ENCODE measurements at places on chromosomes 7 and 10.

GRCh38 chr7:64515781-64516180, 47.1 kb downstream of the ZNF680 start:
- DNase-seq, result no peak

DNA sequence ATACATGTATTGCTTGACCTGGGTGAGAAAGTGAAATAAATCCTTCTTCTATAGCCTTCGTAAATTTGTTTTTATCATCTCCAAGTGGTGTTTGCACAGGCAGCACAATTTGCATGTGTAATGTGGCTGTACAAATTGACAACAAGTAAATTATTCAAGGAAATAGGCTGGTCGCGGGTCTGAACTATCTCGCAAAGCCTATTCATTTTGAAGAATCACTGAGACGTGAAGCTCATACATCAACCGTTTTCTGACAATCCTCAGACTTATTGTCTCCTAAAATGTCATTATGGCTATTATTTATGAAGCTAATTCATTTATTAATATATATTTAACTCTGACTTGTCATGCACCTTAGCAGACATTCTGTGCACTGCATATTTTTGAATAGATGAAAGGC, 16.2 kb upstream of the FAM204A start:
- DNase-seq, result no peak

GRCh38 chr10:97333351-97333600, 1.3 kb downstream of the FRAT2 start:
- DNase-seq, result peak; percentile 17

DNA sequence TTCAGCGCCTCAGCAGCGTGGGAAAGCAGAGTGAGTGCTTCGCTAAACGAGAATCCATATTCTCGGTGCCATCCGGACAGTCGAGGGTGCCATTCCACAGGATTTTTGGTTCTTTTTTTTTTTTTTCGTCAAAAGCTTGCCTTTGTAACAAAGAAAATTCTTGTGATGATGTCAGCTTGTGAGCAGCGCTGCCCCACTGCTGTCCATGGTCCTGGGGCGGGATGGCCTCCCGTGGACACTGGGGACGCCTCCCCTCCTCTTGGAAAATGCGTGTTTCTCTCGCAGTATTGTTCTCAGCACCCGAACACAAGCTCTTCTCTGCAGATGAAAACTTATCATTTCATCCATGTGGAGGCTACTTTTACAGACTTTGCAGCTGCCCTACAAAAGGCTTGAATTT, 477.4 kb downstream of the TCERG1L start:
- no peak for DNase-seq

GRCh38 chr10:4609251-4609650, 216.8 kb upstream of the AKR1E2 start:
- DNase-seq, result no peak

DNA sequence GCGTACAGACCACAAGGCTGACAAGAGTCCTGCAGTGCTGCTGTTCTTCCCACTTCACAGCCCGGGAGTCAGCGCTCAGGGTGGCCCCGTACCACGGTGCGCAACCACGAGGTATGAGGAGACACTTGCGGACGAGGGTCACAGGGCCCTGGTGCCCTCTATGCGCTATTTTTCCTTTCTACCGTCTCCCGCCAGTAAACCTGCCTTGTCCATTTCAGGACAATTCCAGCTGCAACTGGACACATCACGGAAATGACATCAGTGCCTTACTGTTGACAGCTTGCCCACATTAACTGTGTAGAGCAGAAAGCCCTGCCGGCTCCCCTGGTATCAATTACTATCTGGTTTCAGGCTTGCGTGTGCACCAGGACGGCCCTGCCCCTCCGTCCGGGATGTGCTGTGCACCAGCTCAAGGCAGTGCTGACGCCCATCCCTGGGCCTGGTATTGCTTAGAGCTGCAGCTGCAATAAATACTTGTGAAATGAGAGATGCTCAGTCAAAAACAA, 65.1 kb downstream of the ZRANB1 start:
- no peak for DNase-seq

GRCh38 chr10:91545384-91545783, 87.5 kb downstream of the PPP1R3C start:
- DNase-seq, result no peak

GRCh38 chr7:14305233-14305866, 315.9 kb upstream of the ETV1 start:
- no peak for DNase-seq

GRCh38 chr7:48420206-48420605, 248.9 kb downstream of the ABCA13 start:
- no peak for DNase-seq

- no peak for DNase-seq
Measured at GRCh38 chr7:80665526-80665925, 27.1 kb downstream of the CD36 start.

GRCh38 chr10:57628592-57629284, 639.0 kb downstream of the IPMK start:
- DNase-seq, result no peak

GRCh38 chr7:158820656-158821055, 8.7 kb downstream of the ESYT2 start:
- DNase-seq, result no peak

GRCh38 chr10:22308390-22308789, 7.8 kb upstream of the COMMD3 start:
- DNase-seq, result no peak

DNA sequence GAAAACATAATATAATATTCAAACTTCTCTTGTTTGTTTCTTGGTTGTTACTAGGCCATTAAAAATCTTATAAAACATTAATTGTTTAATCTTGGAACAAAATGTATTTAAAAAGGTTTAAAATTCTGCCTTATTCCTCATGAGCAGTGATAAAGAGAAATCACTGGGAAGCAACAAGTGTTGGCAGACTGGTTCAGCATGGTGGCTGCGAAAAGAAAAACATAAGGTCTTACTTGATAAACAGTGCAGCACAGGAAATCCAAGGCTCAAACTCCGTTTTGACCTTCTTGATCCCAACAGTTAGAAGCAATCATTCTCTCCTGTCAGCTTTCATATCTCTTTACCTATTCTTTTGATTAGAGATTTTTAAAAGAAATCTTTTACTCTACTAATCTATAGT, 530.8 kb downstream of the CNTNAP2 start:
- DNase-seq, result no peak

DNA sequence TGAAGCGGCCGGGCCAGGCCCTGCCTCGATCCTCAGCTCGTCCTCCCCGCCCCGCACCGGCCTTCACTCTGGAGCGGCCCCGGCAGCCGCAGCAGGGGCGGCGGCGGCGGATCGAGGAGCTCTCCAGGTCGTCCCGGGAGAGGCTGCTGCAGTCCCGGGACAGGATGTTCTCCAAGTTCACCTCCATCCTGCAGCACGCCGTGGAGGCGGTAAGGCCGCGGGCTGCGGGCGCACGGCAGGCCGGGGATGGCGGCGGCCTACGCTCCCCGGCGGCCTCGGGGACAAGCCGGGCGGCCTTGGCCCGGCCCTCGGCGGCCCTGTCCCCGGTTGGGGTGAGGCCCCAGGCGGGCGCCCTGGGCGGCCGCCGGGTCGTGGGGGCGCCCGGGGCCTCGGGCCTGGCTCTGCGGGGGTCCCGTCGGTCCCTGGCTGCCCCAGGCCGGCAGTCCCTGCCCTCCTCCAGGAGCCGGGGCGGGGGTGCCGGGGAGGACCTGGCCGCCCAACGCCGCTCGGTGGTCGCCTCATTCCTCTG, 399 bp downstream of the FHIP2A start:
- DNase-seq, result no peak

- no peak for DNase-seq
Measured at GRCh38 chr10:51377932-51378599, 303.8 kb downstream of the PRKG1 start.

DNA sequence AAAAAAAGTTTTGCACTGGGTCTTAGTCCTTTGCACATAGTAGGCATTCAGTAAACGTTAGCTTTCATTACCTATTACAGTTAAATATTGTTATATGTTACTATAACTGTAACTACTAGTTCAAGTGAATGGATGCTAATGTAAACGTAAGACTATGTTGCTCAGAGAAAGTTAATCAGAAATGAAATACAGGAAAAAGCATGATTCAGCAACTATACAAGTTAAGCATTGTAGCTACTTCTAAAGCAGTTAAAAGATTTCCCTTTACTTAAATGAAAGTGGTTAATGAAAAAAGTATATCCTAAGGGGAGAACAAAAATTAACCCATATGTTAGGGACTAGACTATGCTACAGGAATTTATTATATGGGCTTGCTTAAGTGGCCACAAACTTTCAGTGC, 121.2 kb downstream of the SKAP2 start:
- DNase-seq, result no peak

DNA sequence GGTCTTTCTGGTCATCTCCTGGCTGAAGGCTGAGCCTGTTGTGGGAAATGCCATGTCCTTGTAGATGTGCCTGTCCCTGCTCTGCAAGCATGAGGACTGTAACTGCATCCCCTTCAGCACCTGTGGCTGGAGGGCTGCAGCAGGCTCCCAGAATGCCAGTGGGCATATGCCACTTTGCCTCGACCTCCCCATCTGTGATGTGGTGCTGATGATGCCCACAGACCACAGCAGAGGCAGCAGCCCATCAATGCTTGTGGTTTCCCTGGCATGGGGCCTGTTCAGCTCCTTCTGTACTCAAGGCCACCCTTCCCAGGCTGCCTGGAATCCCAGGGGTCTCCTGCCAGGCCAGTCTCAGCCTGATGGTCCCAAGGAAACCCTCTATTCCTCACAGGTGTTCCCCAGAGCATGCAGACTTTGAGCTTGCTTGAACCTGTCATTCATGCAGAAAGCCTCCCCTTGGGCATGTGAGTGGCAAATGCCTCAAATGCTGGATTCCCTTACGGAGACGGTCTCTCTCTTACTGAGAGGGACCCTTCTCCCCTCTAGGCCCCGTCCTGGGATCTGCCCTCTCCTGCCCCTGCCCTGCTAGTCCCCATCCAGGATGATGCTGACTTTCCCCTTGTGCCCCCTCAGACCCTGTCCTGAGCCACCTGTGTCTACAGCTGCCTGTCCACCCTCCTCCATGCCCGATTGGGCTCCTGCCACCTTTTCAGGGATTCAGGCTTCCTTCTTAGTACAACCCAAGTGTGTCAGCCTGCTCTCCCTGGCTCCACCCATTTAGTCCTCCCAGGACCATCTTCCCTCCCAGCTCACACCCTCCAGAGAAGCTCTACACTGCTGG, 50.9 kb upstream of the ANTXRL start:
- DNase-seq, result no peak

- DNase-seq, result no peak
Measured at GRCh38 chr10:103054621-103055020, 136.5 kb downstream of the CNNM2 start.

- no peak for DNase-seq
Measured at GRCh38 chr7:124655990-124656389, 109.6 kb downstream of the GPR37 start.

GRCh38 chr7:44103923-44104859, at the start of gene AEBP1:
TSS of gene AEBP1 (plus strand) at chr7:44104345. CDS start at chr7:44104666, 321 bp downstream.
- DNase-seq, result no peak

DNA sequence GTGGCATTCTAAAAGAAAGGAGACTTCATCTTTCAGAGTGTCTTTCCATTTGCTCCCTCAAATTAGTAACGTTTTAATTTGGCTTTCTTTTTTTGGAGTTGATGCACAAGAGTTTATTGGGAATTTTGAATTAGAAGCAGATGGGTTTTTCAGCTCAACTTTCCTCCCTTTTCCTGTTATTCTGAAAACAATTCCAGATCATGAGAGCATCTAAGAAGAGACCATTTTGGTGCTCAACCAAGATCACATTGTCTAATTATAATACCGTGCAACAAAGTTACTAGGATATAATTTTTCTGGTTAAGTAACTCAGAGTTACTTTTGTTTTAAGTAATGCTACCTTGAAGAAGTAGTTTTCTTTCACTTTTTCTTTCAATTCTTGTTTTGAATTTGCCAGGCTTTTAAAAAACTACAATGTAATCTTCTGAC, 396.6 kb upstream of the KLF6 start:
- no peak for DNase-seq

DNA sequence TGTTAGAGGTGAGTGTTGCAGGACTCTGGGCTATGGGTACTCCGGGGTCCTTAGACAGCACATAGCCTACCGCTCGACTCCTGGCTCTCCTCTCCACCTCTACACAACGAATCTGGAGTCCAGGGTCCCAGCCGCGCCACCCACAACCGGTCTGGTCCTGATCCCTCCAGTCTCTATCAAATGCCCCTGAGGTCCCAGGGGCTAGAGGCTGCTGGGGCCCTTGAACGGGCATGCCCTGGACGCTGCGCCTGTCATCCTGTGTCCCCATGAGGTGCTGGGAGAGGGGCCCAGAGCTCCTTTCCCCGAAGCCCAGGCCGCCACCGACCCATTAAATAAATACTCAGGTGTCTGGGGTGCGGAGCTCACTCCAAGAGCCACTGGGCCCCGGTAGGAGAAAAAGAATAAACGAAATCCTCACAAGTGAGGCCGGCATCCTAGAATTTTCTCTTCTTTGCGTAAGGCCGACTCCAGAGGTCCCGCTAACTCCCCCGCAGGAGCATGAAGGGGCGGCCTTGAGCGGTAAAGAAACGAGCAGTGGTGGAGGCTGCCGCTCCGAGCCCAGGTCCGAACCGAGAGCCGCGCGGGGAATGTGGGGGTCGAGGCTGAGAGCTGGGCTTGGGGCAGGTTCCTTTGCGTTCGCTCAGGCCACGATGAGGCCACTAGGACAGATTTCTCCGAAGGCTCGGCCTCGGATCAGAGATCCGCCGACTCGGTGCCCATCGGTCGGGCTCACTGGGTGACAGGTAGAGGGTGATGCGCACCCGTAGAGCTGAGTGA, 166.7 kb downstream of the NRF1 start:
- no peak for DNase-seq

- no peak for DNase-seq
Measured at GRCh38 chr7:577741-578370, 58.2 kb upstream of the PDGFA start.

- no peak for DNase-seq
Measured at GRCh38 chr7:100680576-100681271, 7.2 kb downstream of the GNB2 start.

GRCh38 chr10:46306516-46307184, 19.9 kb downstream of the ANTXRL start:
- DNase-seq, result no peak

DNA sequence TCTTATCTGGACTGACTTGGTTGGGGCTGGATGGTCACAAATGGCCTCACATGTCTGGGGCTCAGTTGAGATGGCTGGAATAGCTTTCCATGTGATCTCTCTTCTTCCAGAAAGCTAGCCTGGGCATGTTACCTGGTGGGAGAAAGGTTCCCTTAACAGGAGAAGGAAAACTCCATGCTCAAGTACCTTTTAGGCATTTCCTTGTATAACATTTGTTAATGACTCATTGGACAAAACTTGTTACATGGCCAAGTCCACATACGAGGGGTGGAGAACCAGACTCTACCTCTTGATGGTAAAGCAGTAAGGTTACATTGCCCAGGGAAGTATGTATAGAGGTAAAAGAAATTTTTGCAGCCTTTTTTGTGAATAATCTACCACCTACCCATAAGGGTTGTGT, 826.4 kb downstream of the LRMDA start:
- no peak for DNase-seq

- DNase-seq, result no peak
Measured at GRCh38 chr10:25797888-25798429, 136.1 kb upstream of the MYO3A start.

- DNase-seq, result no peak
Measured at GRCh38 chr7:142770661-142771352, at the start of gene PRSS2. TSS of gene PRSS2 (plus strand) at chr7:142770970. CDS start at chr7:142770983, 13 bp downstream.

GRCh38 chr7:85686401-85687181, 499.7 kb upstream of the SEMA3D start:
- DNase-seq, result no peak

Measured in memory B cell (primary cell).